ENCODE measurements at places on chromosomes 16 and 17. TPM values are rescaled to one million over a fixed set of nuclear protein-coding genes. Genes with fewer than 3 reads are reported as not detected.
A peak's percentile ranks its signal among the peaks of the same experiment; 100 is the strongest.

The BRICD5 gene
- total RNA-seq, result 22.5 TPM

The RPH3AL gene
- total RNA-seq, result 47.6 TPM

The TPSAB1 gene
- not detected for total RNA-seq

The DNAAF8 gene
- 1.1 TPM for total RNA-seq

The CDH1 gene
- total RNA-seq, result 545 TPM

DNA sequence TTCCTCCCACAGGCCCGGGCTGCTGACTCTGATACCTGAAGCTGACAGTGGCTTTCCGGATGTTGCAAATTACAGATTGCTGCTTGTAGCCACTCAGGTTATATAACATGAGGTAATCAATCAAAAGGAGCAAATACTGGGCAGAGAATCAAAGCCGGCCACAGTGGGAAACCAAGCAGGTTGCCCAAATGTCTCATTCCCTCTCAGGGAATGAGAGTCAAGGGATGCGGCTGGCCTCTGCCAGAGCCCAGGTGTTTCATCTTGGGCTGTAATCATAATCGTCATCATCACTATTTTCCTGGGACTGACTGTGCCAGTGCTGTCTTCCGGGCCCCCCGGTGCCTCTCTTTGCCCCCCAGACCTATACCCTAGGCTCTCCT lies 292.4 kb upstream of the FOXF1 start:
- no peak for DNase-seq

DNA sequence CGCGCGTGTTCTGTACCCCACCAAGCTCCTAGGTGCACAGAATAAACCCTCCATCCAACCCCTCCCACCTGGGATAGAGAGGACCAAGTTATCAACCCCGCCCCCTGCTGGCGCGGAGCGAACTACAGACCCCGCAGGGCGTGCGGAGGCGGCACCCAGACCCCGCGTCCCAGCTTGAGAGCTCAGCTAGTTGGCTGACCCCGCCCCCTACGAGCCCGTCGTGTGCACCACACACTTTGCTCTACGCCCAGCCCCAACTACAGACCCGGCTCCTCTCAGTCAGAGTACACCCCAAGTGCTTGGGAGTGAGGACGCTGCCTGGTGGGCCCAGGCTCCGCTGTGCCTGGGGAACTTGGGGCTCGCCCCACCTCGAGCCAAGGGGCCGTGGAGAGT lies 1.5 kb downstream of the GRIN2A start:
- DNase-seq, result peak; percentile 65

DNA sequence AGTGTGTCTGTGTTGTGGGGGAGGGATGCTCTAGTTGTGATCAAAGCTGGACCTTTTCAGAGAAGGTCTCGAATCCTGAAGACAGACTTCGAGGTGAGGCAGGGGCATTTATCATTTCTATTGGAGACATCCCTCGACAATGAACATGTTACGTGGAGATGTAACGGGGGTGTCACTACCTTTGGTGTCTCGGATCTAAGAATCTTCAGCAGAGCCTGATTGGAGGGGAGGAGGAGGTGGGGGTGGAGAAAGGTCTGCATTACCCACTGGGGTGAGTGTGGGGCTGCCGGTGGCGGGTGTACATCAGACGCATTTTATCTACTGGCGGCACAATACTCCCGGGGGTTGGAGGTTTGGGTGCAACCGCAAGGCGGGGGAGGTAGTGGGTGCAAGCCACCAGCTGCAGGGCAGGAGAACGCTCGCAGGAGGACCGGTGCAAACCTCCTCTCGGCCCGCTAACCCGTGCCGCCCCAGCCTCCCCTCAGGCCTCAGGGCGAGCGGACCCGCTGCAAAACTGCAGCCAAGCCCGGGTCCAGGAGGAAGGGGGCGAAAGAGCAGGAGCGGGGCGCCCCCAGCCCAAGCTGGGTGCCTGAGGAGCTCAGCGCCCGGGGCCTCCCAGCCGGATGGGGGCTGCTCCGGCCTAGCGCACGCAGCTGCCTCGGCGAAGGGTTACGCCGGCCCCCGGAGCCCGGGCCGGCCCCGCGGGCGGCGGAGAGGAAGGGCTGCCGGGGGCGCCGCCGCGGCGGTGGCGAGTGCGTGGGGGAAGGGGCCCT lies 735 bp downstream of the ZNF652 start:
- DNase-seq, result peak; percentile 38

GRCh38 chr17:45908460-45908859 lies 14.1 kb downstream of the MAPT start:
- no peak for DNase-seq

DNA sequence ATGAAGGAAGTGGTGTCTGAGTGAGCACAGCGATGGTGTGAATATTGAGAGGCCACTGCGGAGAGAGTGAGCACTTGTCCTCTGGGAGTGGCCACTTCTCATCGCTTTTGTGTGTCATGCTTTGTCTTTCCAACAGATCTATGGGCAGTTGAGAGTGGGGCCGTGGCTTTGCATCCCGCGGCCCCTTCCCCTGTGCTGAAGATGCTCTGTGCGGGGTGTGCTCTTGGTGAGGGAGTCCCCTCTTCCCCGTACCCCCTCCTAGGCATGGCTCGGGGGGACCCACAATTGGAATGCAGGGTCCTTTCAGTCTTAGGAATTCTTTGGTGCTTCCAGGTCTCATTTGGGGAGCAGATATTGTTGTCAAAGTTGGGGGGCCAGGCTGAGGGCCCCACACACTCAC lies 197.3 kb upstream of the WSCD1 start:
- no peak for DNase-seq

DNA sequence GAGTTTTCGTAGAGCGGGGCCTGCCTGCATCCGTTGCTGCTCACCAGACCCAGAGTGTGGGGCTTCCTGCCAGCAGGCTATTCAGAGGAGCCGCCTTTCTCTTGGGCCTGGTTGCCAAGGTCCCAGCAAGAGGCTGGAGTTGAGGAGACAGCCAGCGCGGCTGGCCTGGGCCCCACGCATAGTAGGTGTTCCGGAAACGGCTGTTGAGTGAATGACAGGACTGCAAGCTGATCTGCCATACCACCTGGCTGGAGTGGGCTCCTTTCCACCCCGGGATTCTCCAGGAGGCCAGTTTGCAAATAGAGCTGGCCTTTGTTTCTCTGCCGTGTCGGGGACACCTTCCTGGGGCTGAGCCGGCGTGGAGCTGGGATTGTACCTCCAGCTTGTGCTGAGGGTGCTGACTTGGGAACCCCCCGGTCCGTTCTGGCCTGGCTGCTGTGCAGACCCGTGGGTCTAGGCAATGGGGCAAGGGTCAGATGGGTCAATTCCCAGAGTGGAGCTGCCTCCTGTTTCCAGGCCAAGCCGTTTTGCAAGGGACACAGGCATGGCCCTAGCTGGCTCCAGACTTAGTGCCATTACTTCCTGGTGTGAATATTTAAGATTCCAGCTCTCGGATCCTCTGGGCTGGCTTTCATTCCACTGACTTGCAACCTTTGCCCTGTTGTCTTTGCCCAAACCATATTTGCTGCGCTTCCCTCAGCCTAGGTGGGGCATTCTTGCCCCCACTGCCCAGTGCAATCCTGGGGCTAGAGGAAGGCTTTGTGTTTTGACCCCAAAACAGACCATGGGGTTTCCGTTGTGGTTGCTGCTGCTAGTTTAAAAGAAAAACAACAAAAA lies 68.8 kb downstream of the CMIP start:
- DNase-seq, result no peak

DNA sequence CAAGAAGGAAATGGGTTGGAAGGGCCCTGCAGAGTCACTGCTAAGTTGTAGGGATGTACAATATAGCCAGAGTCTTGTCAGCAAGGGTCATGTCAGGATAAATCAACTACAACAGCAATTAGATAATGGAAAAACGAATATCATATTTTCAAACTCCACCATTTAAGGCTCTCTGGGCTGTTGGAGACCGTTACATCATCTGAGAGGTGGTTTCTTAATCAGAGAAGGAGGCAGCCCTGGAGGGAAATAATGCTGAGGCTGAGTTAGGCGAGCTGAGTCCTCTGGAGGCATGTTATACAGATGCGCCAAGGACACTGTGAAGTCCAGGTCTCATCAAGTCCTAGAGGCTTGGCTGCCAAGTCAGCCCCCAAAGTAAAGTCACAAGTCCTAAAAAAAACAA lies 30.3 kb downstream of the LYRM9 start:
- no peak for DNase-seq

DNA sequence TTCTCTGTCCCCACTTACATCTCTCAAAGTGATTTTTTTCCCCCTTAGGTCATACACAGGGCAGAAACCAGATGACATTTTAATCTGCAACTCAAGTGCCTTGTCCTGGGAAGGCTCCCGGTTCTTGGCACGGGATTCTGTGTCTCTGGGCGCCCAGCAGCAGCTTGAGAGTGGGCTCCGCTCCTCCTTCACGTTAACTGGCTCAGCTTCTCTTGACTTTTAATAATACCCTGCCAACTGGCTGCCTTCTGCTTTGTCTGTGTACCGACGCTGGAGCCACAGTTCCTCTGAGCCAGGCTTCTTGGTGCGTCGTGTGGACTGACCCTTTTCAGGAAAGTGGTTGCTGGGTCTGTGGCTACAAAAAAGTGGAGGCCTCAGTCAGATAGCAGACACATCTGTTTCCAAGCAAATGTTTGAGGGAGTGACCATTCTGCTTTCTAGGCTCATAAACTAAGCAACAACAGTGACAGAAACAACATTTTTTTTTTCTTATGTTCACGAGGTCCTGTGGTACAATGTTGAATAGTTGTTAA lies 64.9 kb downstream of the IRF8 start:
- DNase-seq, result no peak

GRCh38 chr17:78173097-78173715 lies 4.8 kb downstream of the SYNGR2 start:
- DNase-seq, result no peak

- no peak for DNase-seq
Measured at GRCh38 chr16:70419384-70420327, 19.2 kb downstream of the ST3GAL2 start.

DNA sequence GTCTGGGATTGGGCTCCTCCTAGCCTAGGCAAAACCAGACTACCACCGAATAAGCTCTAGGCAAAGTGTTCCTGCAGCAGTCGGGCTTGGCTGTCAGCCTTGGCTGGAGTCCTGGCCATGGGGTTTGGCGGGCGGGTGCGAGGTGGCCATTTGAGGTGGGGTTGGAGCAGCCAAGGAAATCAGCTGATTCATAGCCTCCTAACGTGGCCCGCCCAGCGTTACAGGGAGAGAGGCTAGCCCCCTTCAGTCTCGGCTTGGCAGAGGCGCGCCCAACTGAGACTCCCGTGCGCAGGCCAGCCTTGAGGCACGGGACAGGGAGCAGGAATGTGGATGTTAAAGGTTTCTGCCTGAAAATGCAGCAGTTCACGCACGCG lies 1.9 kb downstream of the PMP22 start:
- no peak for DNase-seq

DNA sequence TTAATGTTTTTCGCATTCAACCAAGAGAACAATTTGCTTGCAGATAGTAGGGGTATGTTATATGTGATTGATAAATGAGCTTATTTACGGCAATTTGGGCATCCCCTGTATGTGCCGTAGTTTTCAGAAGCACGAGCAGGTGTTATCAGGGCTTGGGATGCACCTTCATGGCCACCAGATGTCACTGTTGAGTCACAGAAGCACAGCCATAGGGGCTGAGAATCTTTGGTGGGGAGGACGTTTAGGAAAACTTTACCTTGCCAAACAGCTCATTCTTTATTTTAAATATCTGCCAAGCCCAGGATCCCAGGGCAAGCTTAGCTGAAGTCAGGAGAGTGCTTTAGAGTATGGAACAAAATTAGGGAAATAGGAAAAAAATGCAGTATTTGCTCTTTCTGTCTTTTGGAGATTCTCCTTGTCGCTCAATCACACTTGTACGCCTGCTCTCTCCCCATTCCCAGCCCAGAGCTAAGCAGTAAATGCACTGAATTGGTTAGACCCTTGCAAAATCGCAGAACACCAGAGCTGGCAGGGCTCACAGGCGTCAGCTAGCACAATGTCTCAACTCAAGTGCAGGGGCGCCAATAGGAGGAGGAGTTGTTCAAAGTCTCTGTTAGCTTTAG lies 93.6 kb upstream of the MPHOSPH6 start:
- DNase-seq, result peak; percentile 28

DNA sequence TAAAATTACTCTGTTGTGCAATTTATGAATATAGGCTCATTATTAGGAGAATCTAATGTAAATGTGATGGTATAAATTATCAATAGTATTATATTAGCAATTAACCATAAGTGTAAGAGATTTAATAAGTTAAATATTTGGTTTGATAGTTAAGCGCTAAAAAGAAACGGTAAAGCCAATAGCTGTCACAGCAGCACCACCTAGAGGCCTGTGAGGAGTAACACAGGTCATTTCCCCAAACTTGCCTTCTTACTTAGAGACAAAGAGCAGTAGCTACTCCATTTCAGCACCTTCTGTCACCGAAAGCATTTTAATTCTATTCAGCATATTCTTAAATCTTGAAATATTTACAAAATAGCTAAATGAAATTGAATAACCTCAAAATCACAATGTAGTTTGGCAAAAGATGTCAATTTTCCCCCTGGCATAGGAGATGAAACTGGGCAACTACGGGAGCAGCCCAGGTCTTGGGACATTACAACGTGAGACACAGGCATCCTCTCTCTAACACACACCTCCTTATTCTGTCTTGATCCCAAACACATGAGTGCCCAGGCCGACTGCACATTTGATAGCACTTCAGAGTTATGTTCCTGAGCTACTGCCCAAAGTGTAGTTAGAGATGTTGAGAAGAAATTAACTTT lies 14.3 kb upstream of the DYNLRB2 start:
- peak; percentile 30 for DNase-seq

Data from progenitor cell of endocrine pancreas (in vitro differentiated cells).